CD4-positive, alpha-beta T cell treated with Interleukin-17A for 4 hours (primary cell): ENCODE measurements at places on chromosomes 13 and 19.

GRCh38 chr13:23349161-23349897, 84.2 kb downstream of the SACS start:
- DNase-seq: no peak

DNA sequence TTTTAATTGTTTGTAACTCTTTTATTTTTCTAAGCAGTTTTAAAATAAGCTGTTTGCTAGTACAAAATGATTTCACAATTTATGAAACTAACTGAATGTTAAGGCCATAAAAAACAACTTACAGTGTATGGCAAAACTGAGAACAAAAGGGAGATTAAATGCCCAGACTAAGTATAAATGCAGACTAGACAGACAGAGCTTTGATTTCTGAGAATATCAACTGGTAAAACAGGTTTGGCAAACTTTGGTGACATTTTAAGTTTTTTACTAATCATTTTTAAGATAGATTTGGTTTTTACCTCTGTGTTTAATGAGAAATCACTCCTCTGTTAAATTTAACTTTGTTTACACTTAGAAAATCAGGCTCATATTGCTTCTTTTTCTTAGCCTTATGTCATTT, 127.5 kb upstream of the KLF5 start:
- DNase-seq: no peak

- DNase-seq: no peak
Measured at GRCh38 chr13:20567881-20568528, 1.0 kb downstream of the IFT88 start.

GRCh38 chr19:1079566-1080111, 12.7 kb downstream of the ARHGAP45 start:
- DNase-seq: peak; percentile 83

DNA sequence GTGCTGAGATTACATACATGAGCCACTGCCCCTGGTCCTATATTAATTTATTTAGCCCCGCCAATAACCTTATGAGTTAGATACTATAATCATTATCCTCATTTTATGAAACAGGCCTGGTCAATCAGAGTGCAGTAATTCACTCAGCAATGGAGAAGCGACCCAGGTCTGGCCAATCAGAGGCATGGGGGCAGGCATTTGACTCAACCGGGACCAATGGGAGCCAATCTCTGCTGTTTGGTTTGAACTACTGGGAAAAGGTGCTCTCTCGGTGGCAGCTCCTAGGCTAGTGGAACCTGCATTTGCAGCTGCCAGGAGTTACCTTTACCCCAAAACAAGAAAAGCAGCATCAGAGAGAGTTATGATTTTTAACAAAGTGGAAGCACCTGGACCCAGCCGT, 6.6 kb downstream of the SIRT2 start:
- DNase-seq: no peak

DNA sequence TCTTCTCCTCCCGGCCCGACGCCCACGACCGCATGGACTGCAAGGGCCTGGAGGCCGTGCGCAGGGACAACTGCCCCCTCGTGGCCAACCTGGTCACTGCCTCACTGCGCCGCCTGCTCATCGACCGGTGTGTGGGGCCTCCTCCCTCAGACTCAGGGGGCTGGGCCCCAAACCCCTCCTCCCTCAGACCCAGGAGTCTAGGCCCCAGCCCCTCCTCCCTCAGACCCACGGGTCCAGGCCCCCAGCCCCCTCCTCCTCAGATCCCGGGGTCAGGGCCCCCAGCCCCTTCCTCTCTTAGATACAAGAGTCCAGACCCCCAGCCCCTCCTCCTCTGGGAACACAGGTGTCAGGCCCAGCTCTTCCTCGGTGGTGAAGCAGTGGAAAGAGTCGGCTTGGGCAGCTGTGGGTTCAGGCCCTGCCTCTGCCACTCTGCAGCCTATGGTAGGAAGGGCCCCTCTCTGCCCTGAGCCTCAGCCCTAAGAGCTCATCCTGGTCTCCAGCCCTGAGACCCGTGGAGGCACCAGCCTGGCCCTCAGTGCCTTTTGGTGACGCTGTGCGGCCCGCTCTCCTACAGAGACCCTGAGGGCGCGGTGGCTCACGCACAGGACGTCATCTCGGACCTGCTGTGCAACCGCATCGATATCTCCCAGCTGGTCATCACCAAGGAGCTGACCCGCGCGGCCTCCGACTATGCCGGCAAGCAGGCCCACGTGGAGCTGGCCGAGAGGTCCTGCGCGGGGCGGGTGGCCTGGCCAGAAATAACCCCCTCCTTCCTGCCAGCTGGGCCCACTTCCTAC, 3.7 kb upstream of the SPIB start:
- peak; percentile 82 for DNase-seq

DNA sequence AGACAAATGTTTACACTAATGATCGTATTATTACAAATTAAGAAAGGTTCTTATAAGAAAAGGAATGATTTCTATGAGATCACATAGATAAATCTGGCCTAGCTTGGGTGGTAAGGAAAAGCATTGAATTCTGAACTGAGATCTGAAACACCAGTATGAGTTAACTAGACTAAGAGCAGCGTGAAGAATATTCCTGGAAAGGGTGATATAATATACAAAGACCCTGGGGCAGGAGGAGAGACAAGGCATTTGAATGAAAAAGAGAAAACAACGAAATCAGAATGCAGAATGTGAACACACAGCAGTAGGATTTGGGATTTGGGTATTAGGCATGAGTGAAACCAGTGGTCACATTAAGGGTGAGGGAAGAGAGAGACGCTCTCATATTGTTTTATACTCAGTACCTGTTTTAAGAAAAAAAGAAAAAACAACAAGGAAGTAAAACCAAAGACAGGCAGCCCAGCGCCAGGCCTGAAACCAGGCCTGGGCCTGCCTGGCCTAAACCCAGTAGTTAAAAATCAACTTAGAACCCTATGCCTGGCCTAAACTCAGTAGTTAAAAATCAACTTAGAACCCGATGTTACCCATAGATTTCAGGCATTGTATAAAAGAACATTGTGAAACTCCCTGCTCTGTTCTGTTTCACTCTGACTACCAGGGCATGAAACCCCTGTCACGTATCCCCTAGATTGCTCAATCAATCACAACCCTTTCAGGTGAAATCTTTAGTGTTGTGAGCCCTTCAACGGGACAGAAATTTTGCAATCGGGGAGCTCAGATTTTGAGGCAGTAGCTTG, 287.1 kb downstream of the ITGBL1 start:
- DNase-seq: no peak

- DNase-seq: no peak
Measured at GRCh38 chr19:16726916-16727315, 7.3 kb downstream of the NWD1 start.

DNA sequence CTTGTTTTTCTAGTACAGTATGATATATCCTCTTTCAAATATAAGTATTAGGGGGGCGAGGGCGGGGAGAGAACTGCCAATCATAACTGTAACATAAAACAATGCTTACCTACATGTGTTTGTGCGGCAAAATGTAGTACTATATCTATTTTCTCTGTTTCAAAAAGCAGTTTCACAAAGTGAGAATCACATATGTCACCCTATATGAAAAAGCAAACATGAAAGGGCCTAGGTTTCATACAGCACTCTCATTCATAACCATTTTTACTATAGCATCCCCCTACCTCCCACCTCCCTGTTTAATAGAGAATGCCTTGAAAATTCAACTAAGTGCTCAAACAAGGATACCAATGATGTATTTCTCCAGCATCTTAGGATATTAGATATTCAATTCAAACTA, 5.2 kb downstream of the TGDS start:
- no peak for DNase-seq

- peak; percentile 70 for DNase-seq
Measured at GRCh38 chr19:41426952-41427646, at the start of gene B3GNT8. Gene B3GNT8 (minus strand): TSS chr19:41427374. CDS start chr19:41426778, 596 bp downstream.

- DNase-seq: no peak
Measured at GRCh38 chr13:25709088-25709487, 337.3 kb downstream of the ATP8A2 start.
